CD8-positive, alpha-beta memory T cell (primary cell): ENCODE measurements at places on chromosomes 13 and 19. TPM values are rescaled to one million over a fixed set of nuclear protein-coding genes. Genes with fewer than 3 reads are reported as not detected.

Gene ACER1
- total RNA-seq, result not detected

Gene TICAM1
- 24.4 TPM for total RNA-seq

- DNase-seq, result no peak
These were observed 96.3 kb downstream of the TBC1D4 start for GRCh38 chr13:75385708-75386083.

DNA sequence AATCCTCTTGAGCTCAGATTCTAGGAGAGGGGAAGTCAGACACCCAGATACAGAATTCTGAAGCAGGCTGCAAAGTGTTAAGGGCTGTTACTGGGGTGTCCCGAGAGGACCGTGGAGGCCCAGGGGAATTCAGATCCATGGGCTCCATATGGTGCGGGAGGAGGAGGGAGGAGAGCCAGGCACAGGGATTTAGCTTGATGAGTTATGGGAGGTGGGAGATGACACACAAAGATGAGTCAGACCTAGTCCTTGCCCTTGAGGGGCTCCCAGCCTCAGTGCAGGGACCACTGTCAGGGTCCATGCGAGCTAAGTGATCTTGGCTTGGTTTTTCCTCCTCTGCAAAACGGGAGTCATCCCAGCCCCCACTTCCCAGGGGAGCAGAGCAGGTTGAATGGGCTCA is 14.4 kb upstream of the GIPR start:
- no peak for DNase-seq

DNA sequence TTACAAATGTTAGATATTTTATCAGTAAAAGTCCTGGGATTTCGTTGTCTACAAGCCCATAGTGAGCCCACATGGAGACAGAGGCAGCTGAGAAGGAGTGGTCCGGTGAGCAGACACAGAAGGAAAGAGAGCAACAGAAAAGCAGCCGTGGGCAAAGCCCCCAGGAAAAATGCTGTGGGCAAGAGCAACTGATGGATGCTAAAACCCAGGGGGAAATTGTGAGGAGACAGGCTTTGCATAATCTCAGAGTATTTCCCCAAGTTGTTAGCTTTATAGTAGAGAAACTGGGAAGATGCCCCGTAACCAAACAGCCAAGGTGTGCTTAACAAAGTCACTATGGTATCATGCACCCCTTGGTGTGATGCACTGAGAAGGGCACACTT is 35.1 kb downstream of the GJA3 start:
- no peak for DNase-seq

DNA sequence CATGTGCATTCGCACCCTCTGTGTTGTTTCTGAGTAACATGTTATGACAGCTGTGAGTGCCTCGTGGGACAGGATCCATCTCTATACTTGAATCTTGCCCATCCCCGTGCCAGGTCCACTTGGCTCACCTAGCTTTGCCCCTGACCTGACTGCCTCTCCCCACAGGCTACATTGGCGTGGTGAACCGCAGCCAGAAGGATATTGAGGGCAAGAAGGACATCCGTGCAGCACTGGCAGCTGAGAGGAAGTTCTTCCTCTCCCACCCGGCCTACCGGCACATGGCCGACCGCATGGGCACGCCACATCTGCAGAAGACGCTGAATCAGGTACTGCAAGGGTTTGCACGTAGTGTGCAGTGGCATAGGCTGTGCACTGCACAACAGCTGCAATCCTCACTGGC is 53.2 kb downstream of the TMED1 start:
- DNase-seq, result no peak

Gene ZFP28
- 3.4 TPM for total RNA-seq

Gene ZNF28
- total RNA-seq, result 23.7 TPM

GRCh38 chr19:2255112-2255845 is 938 bp downstream of the JSRP1 start:
- no peak for DNase-seq

- DNase-seq, result no peak
These were observed 135.3 kb downstream of the SOX1 start for GRCh38 chr13:112202266-112202665.

DNA sequence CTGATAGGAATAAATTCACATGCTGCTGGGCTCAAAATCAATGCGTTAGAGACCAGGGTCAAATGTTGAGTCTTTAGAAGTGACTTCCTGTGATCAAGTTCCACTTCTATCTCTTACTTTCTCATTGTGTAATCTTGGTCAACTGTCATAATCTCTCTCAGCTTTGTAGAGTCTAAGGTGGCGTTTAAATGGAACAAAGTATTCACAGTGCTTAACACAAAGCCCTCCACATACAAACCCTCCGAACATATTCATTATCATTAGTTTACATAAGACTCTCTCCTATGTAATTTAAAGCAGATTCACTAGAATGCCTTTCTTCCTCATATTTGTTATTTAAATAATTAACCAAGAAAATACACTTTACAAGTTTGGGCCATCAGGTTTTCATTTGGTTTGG is 1044.1 kb downstream of the EFNB2 start:
- no peak for DNase-seq

- no peak for DNase-seq
These were observed 461 bp upstream of the HSPB6 start for GRCh38 chr19:35757231-35757748.

Gene GGACT
- 5.7 TPM for total RNA-seq

DNA sequence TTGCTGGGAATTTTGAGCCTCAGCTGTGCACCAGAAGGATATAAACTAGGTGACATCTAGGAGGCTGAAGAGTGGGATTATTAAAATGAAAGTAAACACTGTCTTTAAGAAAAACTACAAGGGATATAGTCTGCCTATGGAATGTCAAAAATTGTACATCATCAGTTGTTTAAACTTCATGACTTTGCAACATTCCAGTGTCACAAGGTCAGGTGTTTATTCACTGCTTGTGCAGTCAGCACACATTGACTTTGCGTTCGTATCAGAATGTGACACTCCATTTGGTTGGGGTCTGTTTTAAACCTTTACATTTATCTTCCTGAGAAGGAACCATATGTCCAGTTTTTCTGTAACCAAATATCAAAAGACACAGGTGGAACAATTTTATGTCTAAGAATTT is 85.6 kb downstream of the KL start:
- DNase-seq, result no peak

Gene GPR12
- total RNA-seq, result not detected

DNA sequence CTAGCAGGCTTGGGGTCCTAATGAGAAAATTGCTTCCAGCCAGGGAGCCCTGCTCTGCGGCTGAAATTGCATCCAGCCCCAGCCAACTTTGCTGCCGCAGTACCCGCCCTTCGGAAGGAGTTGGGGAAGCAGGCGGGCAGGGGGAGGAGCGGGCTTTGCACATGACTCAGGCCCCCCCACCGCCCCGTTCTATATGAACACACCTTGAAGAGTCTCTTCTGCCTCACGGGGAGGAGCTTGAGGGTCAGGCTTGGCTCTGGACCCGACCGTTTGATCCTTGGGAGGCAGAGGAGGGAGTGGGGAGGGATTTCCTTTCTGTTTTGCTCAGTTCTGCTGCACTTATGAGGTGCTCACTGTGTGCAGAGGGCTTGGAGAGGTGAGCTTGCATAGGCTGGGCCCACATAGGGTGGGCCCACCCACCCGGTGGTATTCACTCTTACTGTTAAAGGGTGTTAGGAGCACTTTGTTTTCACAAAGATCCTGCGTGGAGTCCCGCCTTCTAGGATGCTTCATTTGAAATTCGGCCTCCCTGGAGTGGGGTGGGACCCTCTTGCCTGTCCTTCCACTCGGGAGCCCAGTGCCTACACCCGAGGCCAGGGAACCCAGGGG is 46.5 kb downstream of the LYL1 start:
- DNase-seq, result no peak
